Testis (tissue), 5 donors: ENCODE measurements at places on chromosomes 1 and 21. TPM values are rescaled to one million over a fixed set of nuclear protein-coding genes. Genes with fewer than 3 reads are reported as not detected.

DNA sequence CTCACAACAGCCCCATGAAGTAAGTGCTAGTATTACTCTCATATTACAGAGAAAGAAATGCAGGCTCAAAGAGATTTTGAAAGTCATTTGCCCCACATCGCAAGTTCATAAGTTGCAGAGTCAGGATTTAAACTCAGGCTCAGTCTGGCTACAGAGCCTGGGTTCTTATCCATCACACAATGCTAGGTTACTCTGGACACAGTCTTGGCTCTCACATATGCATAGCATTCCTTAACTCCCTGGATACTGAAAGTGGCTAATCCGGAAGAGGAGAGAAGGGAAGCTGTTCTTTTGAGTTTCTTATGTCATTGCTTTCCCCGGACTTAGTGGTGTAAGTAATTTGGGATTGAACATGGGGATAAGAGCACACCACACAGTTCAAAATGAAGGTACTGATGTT lies 357.4 kb upstream of the PLXNA2 start:
- DNase-seq: no peak

CRB1 gene
- total RNA-seq: 12.9 TPM

JTB gene
- total RNA-seq: 159 TPM

DNA sequence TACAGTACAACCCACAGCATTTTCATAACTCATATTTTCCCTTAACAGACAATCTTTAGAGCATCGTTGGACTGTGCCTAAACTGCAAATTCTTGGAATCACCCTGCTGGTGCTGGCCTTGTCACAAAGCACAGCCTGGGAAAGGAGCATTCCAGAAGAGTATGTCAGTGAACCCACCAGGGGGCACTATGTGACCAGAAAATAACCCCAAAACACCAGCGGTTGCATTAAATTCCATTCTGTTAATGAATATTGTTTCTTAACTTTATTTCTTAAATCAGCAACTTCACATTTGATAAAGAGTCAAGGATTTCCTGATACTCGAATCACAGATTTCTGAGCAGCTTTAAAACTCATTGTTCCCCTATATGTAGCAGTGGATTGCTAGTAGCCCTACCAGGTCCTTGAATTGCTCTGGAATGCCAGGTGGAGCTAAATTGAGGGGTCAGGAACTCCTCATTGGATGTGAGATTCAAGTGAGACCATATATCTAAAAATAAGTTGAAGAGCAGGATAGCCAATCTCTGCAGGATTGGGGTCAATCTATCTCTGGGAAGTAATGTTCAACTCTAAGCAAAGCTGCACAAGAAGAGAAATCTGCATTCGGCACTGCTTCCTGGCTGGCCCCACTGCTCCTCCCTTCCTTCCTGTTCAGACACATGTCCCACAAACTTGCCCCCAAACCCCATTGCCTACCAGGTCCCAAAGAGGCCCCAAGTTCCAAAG lies 12.7 kb upstream of the RAB4A start:
- peak; percentile 82 for DNase-seq

ANXA9 gene
- total RNA-seq: 5.1 TPM

RGS13 gene
- 0.25 TPM for total RNA-seq

GRCh38 chr21:38875694-38876492 lies 70.2 kb downstream of the ETS2 start:
- DNase-seq: no peak

- no peak for DNase-seq
These were observed 3.3 kb downstream of the B3GALT2 start for GRCh38 chr1:193183019-193183627.

NAV1 gene
- 52.5 TPM for total RNA-seq

GRCh38 chr1:118960026-118960561 lies 28.0 kb downstream of the TBX15 start:
- no peak for DNase-seq

- DNase-seq: no peak
These were observed 254.3 kb downstream of the PTPRC start for GRCh38 chr1:198893141-198893540.

- peak; percentile 87 for DNase-seq
These were observed 91.5 kb downstream of the IER5 start for GRCh38 chr1:181179987-181180365.

GRCh38 chr1:206021626-206022365 lies 1.9 kb downstream of the CTSE start:
- no peak for DNase-seq

- DNase-seq: no peak
These were observed 62.3 kb upstream of the COL24A1 start for GRCh38 chr1:86218859-86219258.

DNA sequence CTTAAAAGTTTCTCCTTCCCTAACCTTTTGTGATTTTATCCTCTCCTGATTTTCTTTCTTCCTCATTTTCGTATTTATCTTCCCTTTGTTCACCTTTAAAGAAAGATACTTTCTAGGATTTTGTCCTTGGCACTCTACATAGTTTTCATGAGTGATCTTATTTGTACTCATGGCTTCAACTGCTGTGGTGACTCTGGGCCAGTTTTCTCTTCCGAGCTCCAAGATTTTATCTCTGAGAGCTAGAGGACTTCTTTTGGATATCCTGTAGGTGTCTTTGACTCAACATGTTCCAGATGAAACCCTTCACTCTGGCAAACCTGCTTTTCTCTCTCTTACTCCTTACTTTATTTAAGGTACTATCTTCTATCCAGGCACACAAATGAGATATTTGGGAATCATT lies 53.7 kb upstream of the MACF1 start:
- no peak for DNase-seq

DNA sequence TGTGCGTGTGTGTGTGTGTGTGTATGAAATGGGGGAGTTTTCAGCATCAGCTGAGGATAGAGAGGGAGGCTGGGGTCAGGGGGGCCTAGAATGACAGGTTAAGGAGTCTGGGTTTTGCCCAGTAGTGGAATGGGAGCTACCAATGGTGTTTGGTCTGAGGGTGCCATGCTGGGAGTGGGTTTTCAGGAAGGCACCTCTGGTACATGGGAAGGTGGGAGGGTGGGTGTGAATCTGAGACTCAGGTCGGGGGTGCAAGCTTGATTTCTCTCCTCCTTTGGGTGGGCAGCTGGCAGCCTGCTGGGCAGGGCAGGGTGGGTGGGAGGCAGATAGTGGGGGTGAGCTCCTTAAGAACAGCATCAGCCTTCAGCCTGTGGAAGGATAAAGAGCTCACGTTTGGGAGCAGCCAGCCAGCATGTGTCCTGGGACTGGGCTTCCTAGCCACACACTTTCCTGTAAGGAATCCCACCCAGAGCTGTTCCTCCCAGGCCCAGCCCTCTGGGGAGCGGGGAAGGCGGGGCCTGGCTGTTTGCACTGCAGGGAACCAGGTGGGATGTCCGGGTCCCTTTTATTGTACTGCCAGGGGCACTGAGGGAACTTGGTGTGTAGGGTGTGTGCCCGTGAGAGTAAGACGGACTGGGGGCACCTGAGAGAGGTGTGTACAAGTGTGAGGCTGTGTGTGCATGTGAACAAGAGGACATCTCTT lies 152.8 kb downstream of the FOXD2 start:
- DNase-seq: no peak

OR2M3 gene
- total RNA-seq: 0.19 TPM

DNA sequence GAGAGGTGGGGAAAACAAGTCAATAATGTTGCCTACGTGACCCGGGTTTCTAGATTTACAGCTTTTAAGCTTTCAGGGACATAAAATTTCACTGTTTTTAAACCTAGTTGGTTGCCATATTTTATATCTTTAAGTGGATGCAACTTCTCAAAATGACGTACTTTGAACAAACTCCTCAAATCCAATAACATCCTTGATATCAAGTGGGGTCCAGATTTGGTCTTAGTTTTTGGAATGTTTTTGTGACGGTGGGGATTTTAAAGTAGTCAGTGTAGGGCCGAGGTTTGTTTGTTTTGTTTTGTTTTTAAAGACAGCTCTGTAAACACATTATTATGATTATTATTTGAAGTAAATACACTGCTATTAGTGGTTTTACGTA lies 453 bp downstream of the CDKN2C start:
- no peak for DNase-seq

GRCh38 chr1:101843160-101843559 lies 153.6 kb downstream of the OLFM3 start:
- DNase-seq: no peak

- no peak for DNase-seq
These were observed 1018.8 kb downstream of the PLA2G4A start for GRCh38 chr1:187847531-187847930.

LCE1D gene
- total RNA-seq: not detected

- no peak for DNase-seq
These were observed 9.8 kb downstream of the SH3GLB1 start for GRCh38 chr1:86714159-86714558.

DCST2 gene
- 14.4 TPM for total RNA-seq

- peak; percentile 30 for DNase-seq
These were observed 13.6 kb downstream of the NID1 start for GRCh38 chr1:236051242-236051791.

GRCh38 chr1:235407419-235407818 lies 40.2 kb downstream of the TBCE start:
- no peak for DNase-seq
